Glutamatergic neuron (in vitro differentiated cells): ENCODE measurements at places on chromosomes 1 and 21.

GRCh38 chr1:242239398-242239797, 240.5 kb upstream of the MAP1LC3C start:
- DNase-seq: no peak

DNA sequence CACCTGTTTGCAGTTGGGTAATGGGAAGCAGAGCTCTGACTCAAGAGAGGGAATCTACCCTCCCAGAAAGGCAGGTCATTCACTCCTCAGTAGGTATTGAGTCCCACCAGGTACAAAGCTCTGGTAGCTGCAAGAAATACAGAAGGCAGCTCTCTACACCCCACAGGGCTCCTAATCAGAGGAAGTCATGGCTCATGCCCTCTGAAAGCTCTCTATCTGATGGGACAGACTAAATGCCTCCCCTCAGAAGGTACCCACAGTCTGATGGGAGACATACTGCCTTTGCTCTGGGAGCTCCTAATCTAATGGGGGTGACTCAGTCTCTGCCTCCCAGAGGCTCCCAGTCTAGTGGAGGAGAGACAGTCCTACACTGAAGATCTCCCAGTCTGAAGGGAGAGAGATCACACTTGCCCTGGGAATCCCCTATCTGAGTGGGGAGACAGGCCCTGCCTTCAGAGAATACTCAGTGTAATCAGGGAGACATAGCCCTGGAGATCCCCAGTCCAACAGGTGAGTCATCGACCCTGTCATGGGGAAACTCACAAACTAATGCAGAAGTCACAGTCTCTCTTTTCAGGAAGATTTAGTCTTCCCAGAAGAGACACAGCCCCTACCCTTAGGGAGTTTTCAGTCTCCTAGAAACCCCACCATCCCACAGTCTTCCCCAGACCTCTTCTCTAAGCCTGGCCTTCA, 23.7 kb downstream of the CAMK1G start:
- DNase-seq: no peak

GRCh38 chr1:199551967-199552565, 475.4 kb upstream of the NR5A2 start:
- DNase-seq: peak; percentile 30

GRCh38 chr1:220887520-220888416, 8.5 kb downstream of the HLX start:
- DNase-seq: peak; percentile 54

DNA sequence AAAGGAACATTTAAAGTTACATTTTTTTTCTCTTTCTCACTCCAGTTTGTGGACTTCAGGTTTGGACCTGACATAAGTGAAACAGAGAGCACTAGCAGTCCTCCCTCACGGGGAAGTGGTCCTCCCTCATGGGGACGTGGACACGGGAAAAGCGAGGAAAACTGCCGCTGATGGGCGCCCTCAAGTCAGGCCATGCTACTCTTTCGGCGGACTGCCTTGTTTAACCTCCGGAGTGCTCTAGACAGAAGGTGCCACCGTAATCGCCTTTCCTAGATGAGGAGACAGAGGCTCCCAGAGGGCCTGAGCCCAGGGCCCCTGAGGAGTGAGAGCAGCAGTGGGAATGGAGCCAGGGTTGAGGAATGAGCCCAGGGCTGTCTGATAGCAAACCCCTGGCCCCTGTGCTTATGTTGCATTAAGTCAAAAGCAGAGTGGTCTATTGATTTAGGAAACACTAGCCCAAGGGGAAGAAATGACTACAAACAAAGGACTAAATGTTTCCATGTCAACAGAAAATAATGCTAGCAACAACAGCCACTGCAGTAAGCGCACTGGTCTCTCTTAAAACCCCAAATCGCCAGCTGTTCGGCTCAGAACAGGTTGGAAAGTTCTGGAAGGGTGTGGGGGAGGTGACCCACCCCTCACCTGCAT, 84.1 kb downstream of the DMRTB1 start:
- DNase-seq: peak; percentile 13

DNA sequence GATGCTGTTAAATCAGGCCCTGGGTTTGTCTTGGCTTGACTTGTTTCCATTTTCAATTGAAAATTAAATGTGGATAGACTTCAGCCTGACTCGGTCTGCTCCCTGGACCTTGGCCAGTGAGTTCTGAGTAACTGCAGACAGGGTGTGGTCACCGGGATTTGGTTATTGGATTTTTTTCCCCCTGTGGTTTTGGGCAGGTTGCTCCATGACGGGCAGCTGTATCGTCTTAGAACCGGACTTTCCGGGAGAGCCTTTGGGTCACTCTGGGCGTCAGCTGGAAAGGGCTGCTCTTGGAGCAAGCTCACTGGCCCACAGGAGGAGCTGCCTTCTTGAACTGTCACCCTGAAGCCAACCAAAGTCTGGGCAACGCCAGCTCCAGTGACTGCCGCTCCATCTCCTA, 75.0 kb downstream of the CLIC6 start:
- no peak for DNase-seq

- no peak for DNase-seq
Observed at GRCh38 chr1:183580281-183580682, 10.0 kb downstream of the NCF2 start.

DNA sequence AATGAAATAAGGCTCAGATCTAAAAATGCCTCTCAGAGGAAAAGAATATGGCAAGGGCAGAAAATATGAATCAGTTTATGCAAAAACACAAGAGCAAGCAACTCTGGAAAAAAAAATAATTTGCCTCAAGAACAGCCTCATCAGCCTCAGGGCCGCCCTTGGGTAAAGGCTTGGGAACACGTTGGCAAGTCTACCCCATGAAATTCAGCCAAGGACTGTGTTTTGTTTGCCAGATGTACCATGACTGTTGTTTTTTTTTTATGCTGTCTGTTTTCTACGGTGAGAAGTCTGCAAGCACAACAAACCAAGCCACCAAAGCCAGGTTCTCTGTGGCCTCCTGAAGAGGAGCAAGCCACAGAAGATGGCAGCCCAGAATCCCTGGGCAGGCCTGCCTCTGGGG, 18.0 kb downstream of the HHIPL2 start:
- no peak for DNase-seq

- DNase-seq: no peak
Observed at GRCh38 chr1:30744060-30744756, 13.4 kb downstream of the LAPTM5 start.

- DNase-seq: no peak
Observed at GRCh38 chr1:213247038-213247437, 196.0 kb downstream of the RPS6KC1 start.

GRCh38 chr1:37656881-37657280, 22.2 kb upstream of the RSPO1 start:
- no peak for DNase-seq

- DNase-seq: no peak
Observed at GRCh38 chr21:25964015-25964414, 206.6 kb downstream of the APP start.

- no peak for DNase-seq
Observed at GRCh38 chr1:227541129-227541528, 22.2 kb upstream of the ZNF678 start.

DNA sequence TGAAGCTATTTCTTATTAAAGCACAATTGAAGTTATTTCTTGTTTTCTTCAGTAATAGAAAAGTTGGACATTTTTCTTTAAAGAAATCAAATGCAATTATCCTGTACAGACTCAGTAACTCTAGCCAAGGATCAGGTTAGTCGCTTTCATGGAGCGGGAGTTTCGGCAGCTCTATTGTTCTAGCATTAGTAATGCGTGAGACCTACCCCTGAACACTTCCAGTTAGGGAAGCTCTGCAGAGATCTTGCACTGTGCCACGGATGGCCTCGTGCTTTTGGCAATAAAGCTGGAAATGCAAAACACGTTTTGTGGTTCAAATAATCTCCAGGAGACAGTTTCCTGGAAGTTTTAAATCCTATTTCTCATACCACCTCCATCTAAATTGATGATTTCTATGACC, 488.4 kb downstream of the SETD4 start:
- DNase-seq: no peak

DNA sequence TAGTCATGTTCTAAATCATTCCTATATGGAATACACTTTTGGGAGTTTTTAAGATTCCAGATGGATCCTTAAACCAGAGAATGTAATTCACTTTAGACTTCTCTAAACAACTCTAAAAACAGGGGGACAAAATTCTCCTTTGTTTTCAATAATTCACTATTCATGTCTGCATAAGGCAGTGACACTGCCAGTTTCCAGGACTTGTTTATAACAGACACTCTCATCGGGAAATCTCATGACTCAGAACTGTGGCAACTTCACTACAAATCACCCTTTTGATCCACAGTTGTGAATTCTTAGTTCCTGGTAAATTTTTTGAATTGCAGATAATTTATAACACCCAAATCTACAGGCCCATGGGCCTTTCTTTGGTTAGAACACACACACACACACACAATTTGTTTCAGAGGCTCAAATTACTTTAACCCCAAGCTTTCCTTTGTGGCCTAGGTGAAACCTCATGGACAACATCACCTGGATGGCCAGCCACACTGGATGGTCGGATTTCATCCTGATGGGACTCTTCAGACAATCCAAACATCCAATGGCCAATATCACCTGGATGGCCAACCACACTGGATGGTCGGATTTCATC, at the start of gene OR2T4:
Gene OR2T4 (plus strand): TSS at position 545 of the 595 bp plus-strand sequence. CDS start 0 bp downstream, at position 545.
- DNase-seq: no peak

GRCh38 chr1:87757676-87758075, 429.0 kb downstream of the LMO4 start:
- no peak for DNase-seq

- no peak for DNase-seq
Observed at GRCh38 chr1:203296460-203297073, 8.8 kb upstream of the BTG2 start.

DNA sequence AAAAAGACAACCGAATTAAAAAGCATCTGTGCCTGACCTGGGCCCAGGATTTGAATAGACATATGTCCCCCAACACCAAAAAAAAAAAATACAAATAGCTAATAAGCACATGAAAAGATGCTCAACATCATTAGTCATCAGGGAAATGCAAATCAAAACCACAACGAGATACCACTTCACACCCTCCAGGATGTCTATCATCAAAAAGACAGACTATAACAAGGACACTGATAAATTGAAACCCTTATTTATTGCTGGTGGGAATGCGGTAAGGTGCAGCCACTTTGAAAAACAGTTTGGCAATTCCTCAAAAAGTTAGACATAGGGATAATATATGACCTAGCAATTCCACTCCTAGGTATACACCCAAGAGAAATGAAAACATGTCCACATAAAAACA, 72.3 kb upstream of the CAMK1G start:
- no peak for DNase-seq

GRCh38 chr1:90821152-90821787, 104.2 kb upstream of the BARHL2 start:
- no peak for DNase-seq

DNA sequence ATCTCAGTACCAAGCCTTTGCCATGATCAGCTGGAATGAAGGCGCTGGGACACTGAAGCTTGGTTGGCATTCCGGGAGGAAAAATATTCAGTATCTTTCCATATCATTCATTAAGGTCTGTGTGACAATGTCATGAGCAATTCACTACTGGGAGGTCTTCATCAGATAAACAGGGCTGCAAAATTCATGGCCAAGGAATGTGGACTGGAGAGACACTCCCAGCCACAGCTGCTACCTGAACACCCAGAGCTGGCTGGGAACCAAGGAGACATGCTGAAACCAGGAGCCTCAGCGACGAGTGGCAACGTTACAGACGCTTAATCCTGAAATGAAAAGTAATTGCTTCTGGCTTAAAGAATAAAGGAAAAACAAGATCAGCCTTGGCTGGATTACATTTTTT, 30.6 kb upstream of the DDAH1 start:
- DNase-seq: no peak

DNA sequence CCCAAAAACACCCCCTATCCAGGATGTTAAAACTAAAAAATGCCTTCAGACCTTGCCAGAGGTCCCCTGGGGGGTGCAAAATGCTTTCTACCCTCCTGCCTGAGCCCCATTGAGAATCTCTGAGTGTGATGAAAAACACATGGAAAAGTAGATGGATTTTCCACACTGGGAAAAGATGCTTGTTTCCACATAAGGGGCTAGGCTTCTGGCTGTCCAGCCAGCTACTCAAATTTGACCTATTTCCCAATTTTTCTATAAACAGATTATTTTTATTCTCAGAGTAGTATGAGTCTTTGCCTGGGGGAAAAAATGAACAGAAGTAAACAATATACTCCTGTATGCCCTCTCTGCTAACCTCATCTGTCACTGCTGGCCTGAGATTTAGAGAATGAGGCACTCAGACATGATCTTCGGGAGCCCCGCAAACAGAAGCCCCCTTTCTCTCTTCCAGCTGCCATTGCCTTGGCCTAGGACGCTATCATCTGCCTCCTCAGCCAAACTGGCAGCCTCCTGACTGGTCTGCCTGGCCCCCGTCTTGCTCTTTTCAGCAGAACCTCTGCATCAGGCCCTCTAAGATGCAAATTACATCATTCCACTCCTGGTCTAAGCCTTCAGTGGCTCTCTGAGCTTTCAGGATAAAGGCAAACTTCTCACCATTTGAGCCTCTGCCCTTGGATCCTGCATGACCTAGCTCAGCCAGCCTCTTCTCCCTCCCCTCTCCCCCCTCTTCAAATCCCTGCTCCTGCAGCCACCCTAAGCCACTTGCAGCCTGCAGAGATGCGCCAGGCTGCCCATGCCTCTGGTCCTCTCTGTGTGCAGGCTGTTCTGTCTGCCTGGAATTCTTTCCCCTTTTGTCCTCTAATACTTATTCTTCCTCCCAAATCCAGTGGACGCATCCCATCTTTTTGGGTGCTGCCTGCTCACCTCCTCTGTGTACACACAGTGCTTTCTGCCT, 39.7 kb upstream of the TMEM125 start:
- DNase-seq: no peak

GRCh38 chr1:234926559-234927311, 201.9 kb downstream of the TOMM20 start:
- no peak for DNase-seq

DNA sequence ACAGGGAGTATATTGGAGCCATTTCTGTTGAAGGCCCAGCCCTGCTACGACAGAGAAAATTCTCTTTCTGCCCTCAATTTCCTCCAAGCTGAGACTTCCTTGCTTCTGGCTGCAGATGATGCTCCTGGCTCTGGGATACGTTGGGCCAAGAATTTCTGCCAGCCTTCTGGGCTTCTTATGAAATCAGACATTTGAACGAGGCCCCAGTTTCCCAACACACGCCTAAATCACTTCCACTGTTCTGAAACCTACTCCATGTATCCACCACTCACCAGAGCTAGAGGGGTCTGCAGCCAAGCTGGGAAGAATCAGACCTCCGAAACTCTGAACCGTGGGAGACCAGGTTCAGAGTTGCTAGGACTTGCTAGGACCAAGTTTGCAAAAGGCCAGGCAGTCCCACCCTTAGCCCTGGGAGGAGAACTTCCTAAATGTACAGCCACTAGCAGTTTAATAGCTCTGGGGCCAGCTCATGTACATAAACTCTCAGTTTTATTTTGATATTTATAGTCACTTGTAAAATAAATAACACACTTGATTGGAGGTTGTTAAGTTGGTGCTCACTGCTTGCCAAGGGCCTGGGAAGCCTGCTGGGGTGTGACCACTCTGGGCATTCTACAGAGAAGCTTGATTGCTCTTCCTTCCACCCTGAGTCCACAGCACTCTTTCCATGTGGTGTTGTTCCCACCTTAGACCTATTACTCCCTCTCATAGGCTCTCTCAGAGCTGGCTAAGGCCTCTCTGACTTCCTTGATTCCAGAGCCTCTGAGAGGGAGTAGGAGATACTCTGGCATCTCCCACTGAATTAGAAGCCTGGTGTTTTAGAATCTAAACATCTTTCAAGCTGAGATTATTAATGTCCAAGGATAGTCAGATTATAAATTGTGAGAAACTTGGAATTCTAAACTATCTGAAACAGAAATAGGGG, 83.4 kb upstream of the TRABD2B start:
- DNase-seq: no peak
